Fibroblast of skin of right quadriceps (primary cell): ENCODE measurements at places on chromosomes 4 and X.
A peak's percentile ranks its signal among the peaks of the same experiment; 100 is the strongest.

- no peak for DNase-seq
Observed at GRCh38 chrX:40579900-40580536, 752 bp upstream of the ATP6AP2 start.

GRCh38 chr4:118979712-118980111, 91.1 kb downstream of the SYNPO2 start:
- DNase-seq: no peak

DNA sequence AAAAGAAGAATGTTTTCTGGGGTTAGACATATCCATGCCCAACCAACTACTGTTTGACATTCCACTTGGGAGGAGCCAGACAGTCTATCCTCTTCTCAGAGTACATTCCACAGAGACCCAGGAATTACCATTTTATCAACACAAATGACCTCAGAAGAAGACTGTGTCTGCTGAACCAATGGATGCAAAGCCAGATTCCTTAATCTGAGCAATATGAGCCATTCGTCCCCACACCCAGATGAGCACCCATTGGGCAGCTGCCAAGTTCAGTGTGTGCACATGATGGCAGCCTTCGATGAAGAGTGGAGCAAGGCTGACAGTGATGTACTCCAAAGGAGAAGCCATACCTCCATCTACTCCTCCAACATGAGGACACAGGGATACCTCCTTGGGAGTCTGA, 111.3 kb downstream of the ZNF674 start:
- DNase-seq: peak; percentile 18

- no peak for DNase-seq
Observed at GRCh38 chr4:151409470-151410313, 716 bp downstream of the FHIP1A start.

DNA sequence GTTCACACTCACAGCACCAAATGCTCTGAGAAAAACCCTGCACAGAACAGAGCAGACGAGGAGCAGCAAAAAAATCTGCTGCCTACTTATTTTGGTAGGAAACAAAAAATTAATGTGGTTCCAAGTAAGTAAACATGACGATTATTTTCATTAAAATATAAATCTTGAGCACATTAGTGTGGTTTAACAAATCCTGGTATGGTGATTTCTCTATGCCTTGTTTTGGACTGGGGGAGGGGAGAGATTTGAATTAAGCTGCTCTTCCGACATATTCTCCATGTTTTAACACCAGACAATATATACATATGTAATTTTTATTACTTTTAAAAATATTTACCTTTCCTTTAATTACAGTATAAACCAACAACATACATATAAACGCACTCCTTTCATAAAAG, 1.8 kb downstream of the CAMK2D start:
- no peak for DNase-seq

DNA sequence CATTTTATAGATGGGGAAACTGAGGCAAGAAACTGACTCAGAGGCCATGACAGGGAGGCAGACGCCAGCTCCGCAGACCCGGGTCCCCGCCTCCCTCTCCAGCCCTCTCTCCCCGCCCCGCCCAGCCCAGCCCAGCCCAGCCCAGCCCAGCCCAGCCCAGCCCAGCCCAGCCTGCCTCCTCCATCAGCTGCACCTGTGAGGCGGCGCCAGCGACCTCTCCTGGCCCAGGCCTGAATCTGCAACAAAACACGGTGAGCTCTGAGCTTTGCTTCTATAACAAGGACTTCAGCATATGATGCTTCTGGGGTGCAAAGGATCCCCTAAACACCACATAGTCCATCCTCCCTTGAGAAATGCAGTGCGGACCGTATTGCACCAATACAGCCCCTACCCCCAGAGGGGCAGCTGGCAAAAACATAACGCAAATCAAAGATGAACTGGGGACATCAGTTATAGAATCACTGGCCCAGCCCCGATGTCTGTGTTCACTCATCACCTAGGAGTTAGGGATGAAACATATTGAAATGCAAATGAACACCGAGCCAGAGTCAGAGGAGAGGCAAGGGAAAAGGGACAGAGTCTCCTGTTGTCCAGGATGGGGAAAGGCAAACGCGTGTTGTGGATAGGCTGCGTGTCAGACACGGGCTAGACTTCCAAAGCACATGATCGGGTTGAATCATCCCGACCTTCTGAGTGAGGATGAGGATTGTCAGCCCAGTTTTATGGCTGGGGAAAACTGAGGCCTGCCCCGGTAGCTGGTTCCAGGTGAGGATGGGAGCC, 216.1 kb upstream of the PSAPL1 start:
- DNase-seq: no peak

GRCh38 chr4:51866835-51867234, 23.9 kb downstream of the DCUN1D4 start:
- DNase-seq: no peak

DNA sequence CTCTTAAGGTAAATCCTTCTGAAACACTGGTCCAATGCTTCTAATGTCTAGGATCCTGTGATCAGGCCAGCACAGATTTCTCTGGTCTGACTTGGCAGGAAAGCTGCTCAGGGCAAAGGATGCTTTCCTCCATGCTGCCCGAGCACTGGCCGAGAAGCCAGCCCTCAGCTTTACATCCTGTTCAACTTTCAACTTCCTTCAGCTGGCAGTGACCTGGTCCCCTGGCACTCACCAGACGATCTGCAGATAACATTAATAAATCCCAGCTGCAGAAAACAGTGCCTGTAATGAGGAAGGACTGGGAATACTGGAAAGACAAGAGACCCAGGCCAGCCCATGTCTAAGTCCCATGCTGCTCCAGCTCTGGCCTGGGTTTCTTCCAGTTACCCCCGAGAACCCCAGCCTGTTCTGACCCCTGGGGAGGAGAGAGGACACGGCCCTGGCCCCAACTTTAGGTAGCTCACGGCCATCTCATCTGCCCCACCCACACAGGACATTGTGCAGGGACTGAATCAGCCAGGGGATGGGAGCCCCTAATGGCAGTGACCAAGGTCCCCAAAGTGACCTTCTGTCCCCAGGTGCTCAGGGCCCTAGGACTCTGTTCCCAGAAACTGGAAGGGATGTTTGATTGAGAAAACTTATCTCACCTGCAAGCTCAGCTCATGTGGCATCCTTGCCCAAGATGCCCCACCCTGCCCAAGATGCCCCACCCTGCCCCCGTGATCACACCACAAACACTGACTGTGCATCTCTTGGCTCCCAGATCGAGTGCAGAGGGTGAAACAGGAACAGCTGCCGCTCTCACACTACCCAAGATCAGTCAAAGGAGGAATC, 28.0 kb downstream of the JAKMIP1 start:
- DNase-seq: no peak

GRCh38 chrX:103878466-103879122, 46.5 kb upstream of the RAB9B start:
- DNase-seq: peak; percentile 81

GRCh38 chr4:156643826-156644225, 327.8 kb downstream of the PDGFC start:
- no peak for DNase-seq

GRCh38 chrX:138886769-138887168, 175.3 kb upstream of the FGF13 start:
- no peak for DNase-seq

DNA sequence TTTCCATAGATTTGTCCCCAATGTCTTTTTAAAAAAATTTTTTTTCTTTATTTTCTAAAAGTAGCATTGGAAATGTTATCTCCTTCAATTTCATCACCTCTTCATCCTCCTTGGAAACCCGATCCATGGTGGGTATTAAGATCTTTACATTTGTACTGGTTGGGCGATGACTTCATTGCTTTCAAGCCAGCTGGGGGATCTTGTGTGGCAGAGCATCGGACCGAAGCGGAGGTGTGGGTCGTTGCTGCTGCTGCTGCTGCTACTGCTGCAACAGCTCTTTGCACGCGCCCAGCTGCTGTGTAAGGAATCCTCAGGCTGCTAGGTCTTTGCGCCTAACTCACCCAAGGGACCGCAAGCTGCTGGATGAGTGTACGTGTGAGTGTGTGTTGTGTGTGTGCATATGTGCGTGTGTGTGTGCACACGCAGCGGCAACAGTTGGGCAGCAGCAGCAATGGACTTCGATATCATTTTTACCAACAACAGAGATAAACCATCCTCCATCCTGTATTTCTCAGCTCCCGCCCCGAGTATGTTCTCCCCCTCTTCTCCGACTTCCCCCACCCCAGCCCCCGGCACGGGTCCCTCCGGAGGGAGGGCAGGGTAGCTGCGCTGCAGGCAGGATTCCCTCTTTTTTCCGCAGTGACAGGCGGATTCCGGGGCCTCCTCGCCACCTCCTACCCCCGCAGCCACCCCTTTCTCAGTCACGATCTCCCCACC, 768 bp upstream of the CDKL5 start:
- peak; percentile 50 for DNase-seq

DNA sequence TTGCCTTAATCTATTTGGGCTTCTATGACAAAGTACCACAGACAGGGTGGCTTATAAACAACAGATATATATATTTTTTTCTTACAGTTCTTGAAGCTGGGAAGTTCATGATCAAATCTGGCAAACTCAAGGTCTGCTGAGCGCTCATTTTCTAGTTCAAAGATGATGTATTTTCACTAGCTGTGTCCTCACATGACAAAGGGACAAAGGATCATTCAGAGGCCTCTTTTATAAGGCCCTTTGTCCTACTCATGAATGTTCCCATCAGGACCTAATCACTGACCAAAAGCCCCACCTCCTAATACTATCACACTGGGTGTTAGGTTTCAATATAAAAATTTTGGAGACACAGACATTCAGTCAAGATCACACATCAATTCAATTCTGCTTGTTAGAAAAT, 2025.2 kb downstream of the PCDH7 start:
- DNase-seq: no peak

DNA sequence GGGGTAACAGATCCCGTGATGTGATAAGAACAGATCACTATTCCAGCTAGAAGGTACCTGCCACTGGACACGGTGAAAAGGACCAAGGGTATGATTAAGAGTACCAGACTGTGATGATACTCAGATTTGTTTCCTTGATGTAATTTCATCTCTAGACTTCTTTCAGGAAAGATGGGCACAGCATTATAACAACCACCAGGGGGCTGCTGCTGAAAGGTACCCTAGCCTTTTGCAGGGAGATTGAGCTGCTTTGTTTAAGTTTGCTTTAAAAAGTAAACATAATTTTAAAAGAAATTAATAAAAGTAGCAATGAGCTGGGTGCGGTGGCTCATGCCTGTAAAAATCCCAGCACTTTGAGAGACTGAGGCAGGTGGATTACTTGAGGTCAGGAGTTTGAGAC, 145.4 kb downstream of the EMCN start:
- no peak for DNase-seq
